ENCODE measurements at places on chromosomes 2 and 18.

DNA sequence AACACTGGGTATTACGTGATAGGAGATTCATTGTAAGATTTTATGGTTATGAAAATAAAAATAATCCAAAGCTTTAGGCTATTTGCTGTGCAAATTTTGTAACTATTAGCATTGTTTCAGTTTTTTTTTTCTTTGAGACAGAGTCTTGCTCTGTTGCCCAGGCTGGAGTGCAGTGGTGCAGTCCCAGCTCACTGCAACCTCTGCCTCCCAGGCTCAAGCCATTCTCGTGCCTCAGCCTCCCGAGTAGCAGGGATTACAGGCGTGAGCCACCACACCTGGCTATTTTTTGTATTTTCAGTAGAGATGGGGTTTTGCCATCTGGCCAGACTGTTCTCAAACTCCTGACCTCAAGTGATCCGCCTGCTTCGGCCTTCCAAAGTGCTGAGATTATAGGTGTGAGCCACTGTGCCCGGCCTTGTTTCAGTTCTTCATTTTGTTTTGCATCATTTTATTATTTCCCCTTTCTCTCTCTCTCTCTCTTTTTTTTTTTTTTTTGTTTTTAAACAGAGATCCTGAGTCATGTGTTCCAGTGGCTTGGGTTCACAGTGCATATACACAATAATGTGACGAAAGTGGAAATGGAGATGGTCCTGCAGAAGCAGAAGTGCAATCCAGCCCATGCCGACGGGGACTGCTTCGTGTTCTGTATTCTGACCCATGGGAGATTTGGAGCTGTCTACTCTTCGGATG lies 25.8 kb downstream of the CASP10 start:
- no peaks in the 10 kb centered on the region for H3K27me3 ChIP-seq
- DNase-seq = no peak
- peaks cover 56% of the 10 kb centered on the region for H3K36me3 ChIP-seq
- H3K4me3 ChIP-seq = no peak overlapping the region
- H3K27ac ChIP-seq = peak overlapping the region; percentile 38
- peaks cover 39% of the 10 kb centered on the region for H3K4me1 ChIP-seq

GRCh38 chr2:103166456-103167324 lies 404.9 kb downstream of the TMEM182 start:
- no peaks in the 10 kb centered on the region for H3K36me3 ChIP-seq
- no peak overlapping the region for H3K27ac ChIP-seq
- no peaks in the 10 kb centered on the region for H3K27me3 ChIP-seq
- H3K4me3 ChIP-seq = no peak overlapping the region

DNA sequence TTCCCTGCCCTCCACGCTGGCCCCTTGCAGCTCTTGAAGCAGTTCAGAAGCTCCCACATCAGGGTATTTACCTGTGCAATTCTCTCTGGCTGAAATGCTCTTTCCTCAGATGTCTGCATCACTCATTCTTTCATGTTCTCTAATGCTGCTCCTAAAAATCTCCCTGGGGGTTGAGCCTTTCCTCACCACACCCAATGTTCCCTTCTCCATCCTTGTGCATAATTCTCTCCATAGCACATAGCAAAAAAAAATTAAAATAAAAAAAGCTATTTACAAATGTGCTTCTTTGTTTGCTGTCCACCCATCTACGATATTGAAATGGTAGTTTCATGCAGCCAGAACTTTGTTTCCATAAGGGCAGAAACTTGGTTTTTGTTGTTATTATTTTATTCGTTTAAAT lies 155.5 kb downstream of the DOK6 start:
- H3K27me3 ChIP-seq = no peaks in the 10 kb centered on the region
- no peak overlapping the region for H3K27ac ChIP-seq
- H3K36me3 ChIP-seq = no peaks in the 10 kb centered on the region
- H3K4me1 ChIP-seq = no peaks in the 10 kb centered on the region

DNA sequence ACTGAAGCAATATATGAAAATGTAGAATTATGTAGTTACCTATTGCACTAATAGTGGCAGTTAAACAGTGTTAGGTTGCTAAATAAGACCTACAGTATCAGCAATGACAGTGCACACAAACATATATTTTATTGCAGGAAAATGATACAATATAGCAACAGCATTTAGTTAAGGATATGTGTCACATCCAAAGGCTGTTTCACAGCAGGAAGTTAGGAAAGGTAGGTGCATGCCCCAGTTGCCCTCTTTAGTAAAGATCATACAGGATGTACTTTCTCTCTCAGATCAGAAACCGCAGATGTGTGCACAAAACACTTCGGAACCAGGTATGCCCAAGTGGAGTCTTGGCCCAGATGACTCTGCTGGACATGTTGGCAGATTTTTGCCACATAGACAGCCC lies 444.1 kb downstream of the XIRP2 start:
- H3K27ac ChIP-seq = no peak overlapping the region
- no peak for DNase-seq
- no peaks in the 10 kb centered on the region for H3K4me1 ChIP-seq

DNA sequence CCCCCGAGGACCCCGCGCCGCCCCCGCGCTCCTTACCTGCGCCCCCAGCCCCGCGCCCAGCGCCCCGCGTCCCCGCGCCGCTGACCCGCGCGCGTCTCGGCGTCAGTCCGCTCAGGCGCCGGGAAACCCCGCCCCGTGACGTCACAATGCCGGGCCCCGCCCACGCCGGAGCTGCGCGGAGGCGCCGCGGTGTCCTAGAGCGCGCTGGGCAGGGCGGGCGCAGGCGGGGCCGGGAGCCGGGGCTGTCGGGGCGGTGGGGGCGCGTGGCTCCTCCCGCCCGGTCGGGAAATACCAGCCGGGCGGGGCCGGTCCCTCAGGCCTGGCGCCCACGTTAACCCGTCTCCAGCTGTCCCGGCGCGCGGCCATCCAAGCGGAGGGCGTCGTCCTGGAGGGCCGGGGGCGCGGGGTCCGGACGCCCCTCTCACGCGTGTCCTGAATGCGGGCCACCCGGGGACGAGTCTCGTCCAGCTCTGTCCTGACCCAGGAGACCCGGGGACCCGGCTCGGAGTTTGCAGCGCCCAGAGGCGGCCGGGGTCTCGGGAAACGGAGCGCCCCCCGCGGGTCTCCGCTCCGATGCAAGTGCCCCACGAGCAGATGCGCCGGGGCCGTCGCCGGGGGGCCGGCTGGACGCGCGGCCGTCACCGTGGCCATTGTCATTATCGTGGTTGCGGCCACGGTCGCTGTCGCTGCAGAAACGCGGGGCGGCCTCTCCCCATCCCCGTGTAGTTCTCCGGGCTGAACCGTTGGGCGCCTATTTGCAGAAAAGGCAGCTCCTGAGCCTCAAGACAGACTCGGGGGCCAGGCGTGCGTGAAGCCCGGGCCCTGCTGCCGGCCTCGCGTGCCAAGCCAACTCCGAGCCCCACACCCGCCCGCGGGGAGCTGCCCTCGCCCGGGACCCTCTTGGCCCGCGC lies at the start of gene SLC66A2:
TSS of gene SLC66A2 (minus strand) at position 109 of the 911 bp plus-strand sequence. CDS start 727 bp downstream, outside the sequence.
- peak; percentile 96 for DNase-seq
- H3K36me3 ChIP-seq = peaks cover 13% of the 10 kb centered on the region
- peaks cover 34% of the 10 kb centered on the region for H3K27me3 ChIP-seq
- H3K4me1 ChIP-seq = peaks cover 29% of the 10 kb centered on the region

- no peaks in the 10 kb centered on the region for H3K4me1 ChIP-seq
- no peak overlapping the region for H3K4me3 ChIP-seq
- H3K27ac ChIP-seq = no peak overlapping the region
- no peak for DNase-seq
- H3K27me3 ChIP-seq = peaks cover 31% of the 10 kb centered on the region
Observed at GRCh38 chr18:44819944-44820510, 139.3 kb downstream of the SETBP1 start.

GRCh38 chr18:3055186-3055728 lies 42.3 kb upstream of the LPIN2 start:
- DNase-seq = no peak
- H3K4me1 ChIP-seq = peaks cover 61% of the 10 kb centered on the region
- H3K27ac ChIP-seq = no peak overlapping the region
- H3K36me3 ChIP-seq = peaks cover 12% of the 10 kb centered on the region

- H3K27me3 ChIP-seq = peaks cover 52% of the 10 kb centered on the region
- peak; percentile 5 for DNase-seq
- peaks cover 42% of the 10 kb centered on the region for H3K4me1 ChIP-seq
- no peak overlapping the region for H3K4me3 ChIP-seq
Observed at GRCh38 chr2:239545741-239546392, 145.0 kb upstream of the HDAC4 start.

DNA sequence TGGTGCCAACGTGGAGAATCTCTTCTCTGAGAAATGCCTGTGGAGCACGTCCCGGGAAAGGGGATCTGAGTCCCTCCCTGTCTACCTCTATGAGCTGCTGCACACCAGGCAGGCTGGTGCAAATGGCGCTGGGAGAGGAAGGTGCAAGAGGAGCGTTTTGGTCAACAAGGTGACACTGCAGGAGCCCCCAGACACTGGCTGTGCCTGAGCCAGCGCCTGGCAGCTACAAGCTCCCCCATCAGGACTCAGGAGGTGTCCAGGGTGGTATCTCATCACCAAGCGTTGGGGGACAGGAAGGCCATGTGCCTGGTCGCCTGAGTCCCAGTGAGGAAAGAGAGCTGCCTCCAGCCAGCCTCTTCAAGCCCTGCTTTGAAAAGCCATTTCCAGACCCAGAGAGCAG lies 173.4 kb downstream of the TNS1 start:
- H3K27ac ChIP-seq = no peak overlapping the region
- no peak for DNase-seq
- H3K4me3 ChIP-seq = no peak overlapping the region
- peaks cover 15% of the 10 kb centered on the region for H3K27me3 ChIP-seq

- peaks cover 34% of the 10 kb centered on the region for H3K4me1 ChIP-seq
- H3K36me3 ChIP-seq = peaks cover 21% of the 10 kb centered on the region
- peak overlapping the region; percentile 97 for H3K27ac ChIP-seq
- no peak for DNase-seq
Observed at GRCh38 chr2:170928036-170928823, 823 bp upstream of the GORASP2 start.

DNA sequence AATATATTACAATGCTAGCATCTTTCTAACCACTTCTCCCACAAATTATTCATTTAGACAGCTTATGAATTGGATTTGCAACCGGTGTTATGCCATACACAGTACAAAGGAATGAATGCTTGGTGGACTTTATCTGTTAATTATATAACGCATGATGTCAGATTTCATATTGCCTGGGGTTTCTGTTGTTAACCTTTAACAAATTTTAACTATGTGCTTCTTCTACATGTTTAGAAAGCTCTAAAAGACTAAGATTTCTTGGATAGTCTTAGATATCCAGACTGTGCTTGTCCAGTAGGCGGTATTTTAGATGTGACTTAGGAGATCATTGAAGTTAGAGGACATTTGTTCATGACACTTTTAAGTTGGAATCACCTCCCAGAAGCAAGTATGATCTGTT lies 976.3 kb downstream of the TMEM182 start:
- H3K27ac ChIP-seq = no peak overlapping the region
- H3K27me3 ChIP-seq = no peaks in the 10 kb centered on the region
- H3K4me1 ChIP-seq = no peaks in the 10 kb centered on the region
- H3K4me3 ChIP-seq = no peak overlapping the region
- H3K36me3 ChIP-seq = no peaks in the 10 kb centered on the region

DNA sequence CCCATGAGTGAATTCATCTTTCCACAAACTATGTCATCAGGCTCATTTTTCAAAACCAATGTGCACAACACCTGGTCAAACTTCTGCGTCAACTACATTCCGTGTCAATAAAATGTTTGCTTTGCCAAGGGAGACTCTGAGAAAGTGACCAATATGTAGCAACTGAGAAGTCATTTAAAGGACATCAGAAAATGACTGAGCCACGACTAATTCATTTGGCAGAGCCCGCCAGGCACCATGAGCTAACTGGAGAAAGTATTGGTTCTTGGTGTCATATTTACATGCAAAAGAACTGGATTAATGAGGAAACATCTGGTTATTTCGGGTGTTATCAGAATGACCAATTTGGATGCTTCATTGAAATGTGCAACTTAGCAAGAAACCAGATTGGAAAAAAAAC lies 7.2 kb downstream of the RND3 start:
- DNase-seq = no peak
- no peak overlapping the region for H3K4me3 ChIP-seq
- no peaks in the 10 kb centered on the region for H3K4me1 ChIP-seq
- H3K27me3 ChIP-seq = peaks cover 11% of the 10 kb centered on the region

GRCh38 chr18:55856229-55856628 lies 268.2 kb upstream of the TCF4 start:
- no peaks in the 10 kb centered on the region for H3K27me3 ChIP-seq
- H3K4me3 ChIP-seq = no peak overlapping the region
- no peak for DNase-seq
- H3K36me3 ChIP-seq = no peaks in the 10 kb centered on the region
- no peak overlapping the region for H3K27ac ChIP-seq
- H3K4me1 ChIP-seq = no peaks in the 10 kb centered on the region

DNA sequence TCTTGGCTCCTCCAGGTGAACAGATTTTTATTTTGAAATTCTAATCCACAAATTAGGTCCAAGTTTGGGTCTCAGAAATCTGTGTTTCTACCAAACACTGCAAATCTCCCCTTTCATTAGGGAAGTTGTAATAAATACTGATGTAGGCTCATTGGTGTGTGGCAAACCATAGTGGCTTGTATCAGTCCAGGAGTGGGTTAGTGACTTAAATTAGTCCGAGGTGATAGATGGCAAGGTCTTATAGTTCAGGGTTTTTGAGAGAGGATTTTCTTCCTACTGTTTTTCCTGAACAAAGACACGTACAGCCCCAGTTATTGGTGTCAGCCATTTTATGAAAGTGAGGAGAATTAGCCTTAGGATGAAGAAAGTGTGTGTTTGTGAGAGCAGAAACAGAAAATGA lies 74.6 kb downstream of the RPRM start:
- DNase-seq = no peak
- no peaks in the 10 kb centered on the region for H3K27me3 ChIP-seq
- no peak overlapping the region for H3K27ac ChIP-seq
- no peak overlapping the region for H3K4me3 ChIP-seq

- no peak overlapping the region for H3K4me3 ChIP-seq
- no peaks in the 10 kb centered on the region for H3K36me3 ChIP-seq
- H3K27me3 ChIP-seq = no peaks in the 10 kb centered on the region
- no peaks in the 10 kb centered on the region for H3K4me1 ChIP-seq
- no peak for DNase-seq
Observed at GRCh38 chr2:2573205-2573604, 242.1 kb upstream of the MYT1L start.

DNA sequence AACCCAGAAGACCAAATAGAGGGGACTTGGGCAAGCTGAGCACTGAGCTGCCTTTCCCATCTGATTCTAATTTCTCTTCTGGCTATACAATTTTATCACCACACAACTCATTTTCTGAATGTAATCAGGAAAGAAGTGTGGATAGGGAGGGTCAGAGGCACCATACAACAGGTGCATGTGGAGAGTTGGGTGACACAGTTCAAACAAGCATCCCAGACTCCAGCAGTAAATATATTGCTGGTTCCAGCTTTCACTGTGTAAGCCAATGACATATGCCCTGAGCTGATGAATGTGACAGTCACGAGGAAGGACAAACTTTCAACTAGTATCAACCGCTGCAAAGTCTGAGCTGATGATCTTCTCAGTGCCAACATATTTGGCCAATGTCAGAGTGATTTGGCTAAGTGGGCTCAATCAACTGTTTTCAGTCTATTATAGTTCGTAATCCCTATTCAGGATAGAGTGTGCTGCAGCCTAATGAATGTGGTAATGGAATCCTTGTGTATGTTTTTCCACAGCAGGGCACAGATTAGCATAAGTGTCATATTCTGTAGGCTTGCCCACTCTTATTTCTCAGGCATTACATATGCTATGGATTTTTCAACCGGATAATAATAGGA lies 109.9 kb upstream of the MEIS1 start:
- no peak overlapping the region for H3K27ac ChIP-seq
- no peaks in the 10 kb centered on the region for H3K4me1 ChIP-seq
- H3K4me3 ChIP-seq = no peak overlapping the region
- no peak for DNase-seq

GRCh38 chr2:20173496-20174402 lies 51.2 kb downstream of the SDC1 start:
- DNase-seq = no peak
- H3K4me1 ChIP-seq = no peaks in the 10 kb centered on the region
- H3K27ac ChIP-seq = no peak overlapping the region
- no peaks in the 10 kb centered on the region for H3K36me3 ChIP-seq
- H3K4me3 ChIP-seq = no peak overlapping the region
